ENCODE measurements at places on chromosomes 3 and 15. TPM values are rescaled to one million over a fixed set of nuclear protein-coding genes. Genes with fewer than 3 reads are reported as not detected.
A peak's percentile ranks its signal among the peaks of the same experiment; 100 is the strongest.

SPINT1 gene
- total RNA-seq = 129 TPM

PIERCE2 gene
- total RNA-seq = 0.44 TPM

MORC1 gene
- not detected for total RNA-seq

LYZL4 gene
- not detected for total RNA-seq

C3orf33 gene
- total RNA-seq = 2.9 TPM

CYP1A1 gene
- not detected for total RNA-seq

SLC2A2 gene
- total RNA-seq = not detected

CLSTN2 gene
- total RNA-seq = 0.68 TPM

GABRR3 gene
- total RNA-seq = not detected

FSTL1 gene
- total RNA-seq = 326 TPM

TGM4 gene
- not detected for total RNA-seq

WDR49 gene
- total RNA-seq = 0.90 TPM

ZNF80 gene
- not detected for total RNA-seq

FANCD2OS gene
- not detected for total RNA-seq

ZKSCAN7 gene
- total RNA-seq = 8.7 TPM

DNA sequence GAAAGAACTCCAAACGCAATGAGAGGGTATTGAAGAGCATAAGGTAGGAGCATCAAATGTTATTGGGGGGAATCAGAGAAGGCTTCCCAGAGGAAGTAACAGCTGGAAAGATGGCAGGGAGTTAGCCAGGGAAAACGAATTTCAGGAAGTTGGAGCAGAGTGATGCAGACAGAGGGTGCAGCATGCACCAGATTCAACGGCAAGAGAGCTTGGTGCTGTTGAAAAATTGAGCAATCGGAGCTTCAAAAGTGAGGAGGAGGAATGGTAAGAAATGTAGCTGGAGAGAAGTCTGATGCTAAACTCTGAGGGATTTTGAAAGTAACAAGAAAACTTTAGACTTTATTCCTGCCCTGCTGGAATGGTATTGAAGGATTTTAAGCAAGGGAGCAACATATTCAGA is 541.0 kb upstream of the LMCD1 start:
- no peak for DNase-seq

DNA sequence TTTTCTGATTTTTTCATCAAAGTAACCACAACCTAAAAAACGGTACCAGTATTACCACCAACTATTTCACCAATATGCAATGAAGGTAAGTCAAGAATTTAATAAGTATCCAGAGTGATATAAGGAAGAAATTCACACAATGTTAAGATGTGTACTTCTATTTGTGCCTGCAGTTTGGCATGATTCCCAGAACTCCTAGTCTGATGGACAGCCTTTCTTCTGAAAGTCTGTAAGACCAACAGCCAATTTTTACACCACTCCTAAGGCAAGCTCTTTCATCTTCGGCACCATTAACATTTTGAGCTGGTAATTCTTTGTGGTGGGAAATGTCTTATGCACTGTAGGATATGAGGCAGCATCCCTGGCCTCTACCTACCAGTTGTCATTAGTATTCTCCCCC is 108.3 kb downstream of the VPS13C start:
- no peak for DNase-seq

- DNase-seq = no peak
These were observed 8.5 kb downstream of the ETV5 start for GRCh38 chr3:186100398-186100797.

- no peak for DNase-seq
These were observed 2.0 kb downstream of the C2CD4A start for GRCh38 chr15:62068810-62069167.

DNA sequence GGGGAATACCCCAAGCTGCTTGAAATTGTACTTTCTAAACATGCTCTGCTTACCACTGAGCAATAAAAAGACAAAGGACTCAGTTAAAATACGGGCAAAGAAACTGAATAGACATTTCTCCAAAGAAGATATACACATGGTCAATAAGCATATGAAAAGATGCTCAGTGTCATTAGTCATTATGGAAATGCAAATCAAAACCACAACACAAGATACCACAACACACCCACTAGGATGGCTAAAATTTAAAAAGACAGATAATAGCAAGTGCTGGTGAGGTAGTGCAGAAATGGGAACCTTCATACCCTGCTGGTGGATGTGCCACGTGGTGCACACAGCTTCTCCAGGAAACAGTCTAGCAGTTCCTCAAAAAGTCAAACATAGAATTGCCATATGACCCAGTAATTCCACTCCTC is 21.3 kb downstream of the LRIG1 start:
- DNase-seq = no peak

DNA sequence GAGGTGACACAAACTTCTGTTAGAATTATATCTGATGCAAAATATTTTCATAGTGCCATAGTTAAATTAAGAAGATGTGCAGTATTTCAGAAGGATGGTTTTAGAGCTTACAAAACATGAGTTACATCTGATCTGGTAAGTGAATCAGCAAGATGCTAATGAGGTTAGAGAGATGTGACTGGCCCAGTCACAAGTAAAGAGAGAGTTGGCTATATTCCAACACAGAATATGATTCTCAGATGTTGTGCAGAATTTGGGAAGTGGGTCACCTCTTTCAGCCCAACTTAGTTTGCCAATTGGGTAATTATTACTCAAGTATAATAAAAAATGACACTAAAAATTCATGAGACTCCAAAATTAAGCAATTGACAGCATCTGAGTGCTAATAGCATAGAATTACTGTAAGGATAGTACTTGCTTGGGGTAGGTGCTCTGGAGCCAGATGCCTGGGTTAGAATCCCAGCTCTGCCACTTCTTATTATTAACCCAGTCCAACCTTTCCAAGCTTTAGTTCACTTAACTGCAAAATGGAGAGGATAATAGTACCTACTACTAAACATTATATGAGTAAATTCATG is 30.8 kb downstream of the P2RY1 start:
- DNase-seq = no peak

DNA sequence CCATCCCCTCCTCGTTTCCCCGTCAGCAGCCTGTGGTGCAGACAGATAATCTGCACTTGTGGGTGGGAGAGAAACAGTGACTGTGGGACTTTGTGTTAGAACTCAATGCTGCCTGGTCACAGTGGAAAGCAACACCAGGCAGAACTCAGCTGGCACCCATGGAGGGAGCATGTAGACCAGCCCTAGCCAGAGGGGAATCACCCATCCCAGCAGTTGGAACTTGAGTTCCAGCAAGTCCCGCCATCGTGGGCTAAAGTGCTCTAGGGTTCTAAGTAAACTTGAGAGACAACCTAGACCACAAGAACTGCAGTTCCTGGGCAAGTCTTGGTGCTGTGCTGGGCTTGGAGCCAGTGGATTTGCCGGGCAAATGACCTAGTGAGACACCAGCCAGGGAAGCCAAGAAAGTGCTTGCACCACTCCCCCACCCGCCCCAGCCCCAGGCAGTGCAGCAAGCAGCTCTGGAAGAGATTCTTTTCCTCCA is 24.4 kb downstream of the ISG20 start:
- no peak for DNase-seq

GRCh38 chr15:75177360-75178071 is 24.2 kb upstream of the C15orf39 start:
- no peak for DNase-seq

- no peak for DNase-seq
These were observed 25.8 kb upstream of the PRICKLE2 start for GRCh38 chr3:64251019-64251418.

- DNase-seq = no peak
These were observed 238.6 kb upstream of the CHRM5 start for GRCh38 chr15:33729653-33730052.

DNA sequence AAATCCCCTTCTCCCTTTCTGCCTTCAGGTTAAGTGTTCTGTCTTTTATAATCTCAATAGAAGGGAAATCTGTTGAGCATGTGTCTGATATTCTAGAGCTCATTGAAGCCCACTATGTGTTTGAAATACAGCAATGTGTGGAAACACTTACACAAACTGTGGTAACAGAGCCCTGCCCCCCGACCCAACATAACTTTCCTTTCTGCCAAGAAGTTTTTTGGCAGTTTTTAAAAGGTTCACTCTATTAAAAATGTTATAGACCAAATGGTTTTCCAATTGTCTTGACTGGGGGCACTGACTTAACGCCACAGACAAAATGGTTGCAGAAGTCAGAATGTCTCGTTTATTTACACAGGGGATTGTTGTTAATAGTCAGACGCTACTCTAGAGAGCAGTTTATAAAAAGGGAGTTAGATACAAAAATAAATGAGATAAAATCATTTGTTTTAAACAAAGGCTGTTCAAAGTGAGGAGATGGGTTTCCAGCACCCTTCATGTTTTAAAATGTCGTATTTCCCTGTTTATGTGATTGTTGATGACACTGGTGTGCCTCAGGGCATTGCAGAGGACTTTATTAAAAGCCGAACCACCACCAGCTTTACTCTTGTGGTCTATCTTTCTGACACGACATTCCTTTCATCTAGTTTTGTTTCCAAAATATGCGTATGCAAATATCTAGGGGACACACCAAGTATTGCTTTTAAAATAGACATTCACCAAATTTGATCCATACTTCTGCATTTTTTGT is 26.7 kb upstream of the GREM1 start:
- no peak for DNase-seq

GRCh38 chr3:75049533-75049932 is 435.1 kb upstream of the CNTN3 start:
- DNase-seq = no peak

DNA sequence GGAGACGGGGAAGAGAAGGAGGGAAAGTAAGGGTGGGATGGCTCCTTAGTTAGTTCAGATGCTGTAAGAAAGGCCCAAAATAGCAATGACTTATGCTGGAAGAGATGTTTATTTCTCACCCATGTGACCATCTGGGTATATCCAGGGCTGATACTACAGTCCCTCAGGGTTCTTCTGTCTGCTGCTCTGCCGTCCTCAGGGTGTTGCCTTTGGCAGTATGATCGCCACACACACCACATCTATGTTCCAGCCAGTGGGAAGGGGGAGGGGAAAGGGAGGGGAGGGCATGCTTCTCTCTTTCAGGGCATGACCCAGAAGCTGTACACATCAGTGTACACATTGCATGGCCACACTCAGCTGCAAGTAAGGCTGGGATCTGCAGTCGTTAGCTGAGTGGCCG is 10.2 kb downstream of the CD276 start:
- DNase-seq = no peak

GRCh38 chr3:126472277-126473006 is 3.2 kb downstream of the ZXDC start:
- DNase-seq = no peak

GRCh38 chr3:124700880-124701684 is 29.2 kb upstream of the UMPS start:
- peak; percentile 44 for DNase-seq

DNA sequence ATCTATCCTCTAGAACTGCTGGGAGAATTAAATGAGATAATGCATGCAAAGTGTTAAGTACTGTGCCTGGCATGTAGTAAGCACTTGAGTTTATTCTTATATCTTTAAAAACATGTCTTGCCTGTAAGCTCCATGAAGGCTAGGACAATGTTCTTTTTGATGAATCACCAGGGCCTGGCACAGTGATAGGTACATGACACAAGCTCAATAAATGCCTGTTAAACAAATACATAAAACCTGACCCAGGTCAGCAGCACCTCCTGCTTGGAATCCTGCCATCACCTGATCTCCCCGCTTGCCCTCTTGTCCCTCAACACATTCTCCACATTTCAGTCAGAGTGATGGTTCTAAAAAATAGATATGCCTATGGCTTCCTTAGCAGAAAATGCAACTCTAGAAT is 186.8 kb downstream of the CHST2 start:
- no peak for DNase-seq

DNA sequence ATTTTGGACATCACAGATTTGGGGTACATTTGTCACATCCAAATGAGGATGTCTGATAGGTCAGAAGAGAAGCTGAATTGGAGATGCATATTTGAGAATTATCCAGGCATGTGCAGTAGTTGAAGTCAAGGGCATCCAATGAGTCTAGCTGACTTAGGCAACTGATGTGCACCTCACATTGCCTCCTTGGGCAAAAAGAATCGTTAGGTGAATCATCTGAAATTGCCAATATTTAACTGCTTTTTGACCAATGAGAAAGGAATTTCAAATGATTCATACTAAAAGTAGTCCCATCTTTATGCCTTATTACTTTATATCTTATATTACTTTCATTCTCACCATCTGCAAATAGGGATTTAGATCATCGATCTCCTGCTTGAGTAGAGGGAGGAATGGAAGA is 117.7 kb downstream of the CD47 start:
- no peak for DNase-seq

- no peak for DNase-seq
These were observed 53.3 kb upstream of the CHMP2B start for GRCh38 chr3:87173776-87174175.

DNA sequence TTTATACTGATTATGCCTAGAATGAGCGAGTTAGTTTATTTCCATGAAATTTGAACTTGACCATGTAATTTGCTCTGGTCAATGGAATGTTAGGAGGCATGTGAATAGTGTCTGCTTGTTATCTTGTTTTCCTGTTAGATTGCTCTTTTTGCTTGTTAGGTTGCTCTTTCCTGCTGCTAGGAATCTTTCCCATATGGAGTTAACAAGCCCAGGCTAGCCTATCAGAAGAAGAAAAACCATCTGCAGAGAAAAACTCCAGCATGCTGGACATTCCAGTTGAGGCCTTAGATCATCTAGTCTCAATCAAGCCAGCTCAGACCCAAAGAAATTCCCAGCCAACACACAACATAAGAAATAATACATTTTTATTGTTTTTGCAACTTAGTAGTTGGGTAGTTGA is 470.2 kb upstream of the AGTR1 start:
- no peak for DNase-seq

GRCh38 chr3:160161921-160162320 is 63.3 kb upstream of the C3orf80 start:
- DNase-seq = no peak

DNA sequence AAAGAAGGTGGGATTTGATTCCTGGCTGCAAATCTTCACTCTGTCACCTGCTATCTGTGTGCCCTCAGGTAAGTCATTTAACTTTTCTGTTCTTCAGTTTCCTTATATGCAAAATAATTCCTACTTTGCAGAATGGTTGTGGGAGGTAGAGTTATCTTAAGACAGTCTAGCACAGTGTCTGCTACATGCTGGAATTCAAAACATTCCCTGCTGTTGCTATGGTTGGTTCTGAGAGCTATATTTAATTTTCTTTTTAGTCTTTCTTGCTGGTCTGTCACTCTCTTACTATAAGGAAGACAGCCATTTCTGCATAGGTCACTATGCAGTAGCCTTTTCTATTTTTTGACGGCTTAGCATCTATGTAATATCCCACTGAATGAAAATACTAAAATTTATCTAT is 4.0 kb upstream of the ADPGK start:
- no peak for DNase-seq

DNA sequence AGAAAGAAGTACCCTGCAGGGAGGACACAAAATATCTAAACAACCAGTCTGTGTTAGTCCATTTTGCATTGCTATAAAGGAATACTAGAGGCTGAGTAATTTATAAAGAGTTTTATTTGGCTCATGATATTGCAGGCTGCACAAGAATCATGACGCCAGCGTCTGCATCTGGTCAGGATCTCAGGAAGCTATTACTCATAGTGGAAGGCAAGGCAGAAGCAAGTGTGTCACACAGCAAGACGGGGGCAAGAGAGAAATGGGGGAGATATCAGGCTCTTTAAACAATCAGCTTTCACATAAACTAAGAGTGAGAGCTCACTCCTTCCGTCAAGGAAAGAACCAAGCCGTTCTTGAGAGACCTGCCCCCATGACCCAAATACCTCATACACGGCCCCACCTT is 614.8 kb downstream of the ZIC1 start:
- no peak for DNase-seq

- no peak for DNase-seq
These were observed 26.1 kb downstream of the RPL39L start for GRCh38 chr3:187112934-187113793.
